ENCODE measurements at places on chromosomes 5 and 9.

GRCh38 chr5:87190687-87191086 lies 77.0 kb upstream of the RASA1 start:
- no peak for DNase-seq

DNA sequence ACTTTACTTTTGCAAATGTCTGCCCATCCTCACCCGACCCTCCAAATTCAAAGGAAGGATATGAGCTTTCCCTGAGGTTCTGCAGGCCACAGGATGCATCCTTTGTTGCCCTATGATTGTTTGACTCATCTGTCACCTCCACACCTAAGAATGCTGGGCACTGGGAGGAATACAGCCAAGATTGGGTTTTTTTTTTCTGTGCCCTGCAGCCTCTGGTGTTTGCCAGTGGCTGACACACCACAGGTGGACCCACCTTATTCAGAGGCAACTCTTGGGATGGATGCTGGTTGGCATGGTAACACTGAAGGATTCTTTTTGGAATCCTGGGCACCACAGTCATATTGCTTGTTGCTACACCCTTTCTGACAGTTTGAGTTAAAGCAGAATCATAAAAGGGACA lies 29.7 kb downstream of the C9orf152 start:
- no peak for DNase-seq

GRCh38 chr5:14142202-14142826 lies 828 bp upstream of the TRIO start:
- no peak for DNase-seq

DNA sequence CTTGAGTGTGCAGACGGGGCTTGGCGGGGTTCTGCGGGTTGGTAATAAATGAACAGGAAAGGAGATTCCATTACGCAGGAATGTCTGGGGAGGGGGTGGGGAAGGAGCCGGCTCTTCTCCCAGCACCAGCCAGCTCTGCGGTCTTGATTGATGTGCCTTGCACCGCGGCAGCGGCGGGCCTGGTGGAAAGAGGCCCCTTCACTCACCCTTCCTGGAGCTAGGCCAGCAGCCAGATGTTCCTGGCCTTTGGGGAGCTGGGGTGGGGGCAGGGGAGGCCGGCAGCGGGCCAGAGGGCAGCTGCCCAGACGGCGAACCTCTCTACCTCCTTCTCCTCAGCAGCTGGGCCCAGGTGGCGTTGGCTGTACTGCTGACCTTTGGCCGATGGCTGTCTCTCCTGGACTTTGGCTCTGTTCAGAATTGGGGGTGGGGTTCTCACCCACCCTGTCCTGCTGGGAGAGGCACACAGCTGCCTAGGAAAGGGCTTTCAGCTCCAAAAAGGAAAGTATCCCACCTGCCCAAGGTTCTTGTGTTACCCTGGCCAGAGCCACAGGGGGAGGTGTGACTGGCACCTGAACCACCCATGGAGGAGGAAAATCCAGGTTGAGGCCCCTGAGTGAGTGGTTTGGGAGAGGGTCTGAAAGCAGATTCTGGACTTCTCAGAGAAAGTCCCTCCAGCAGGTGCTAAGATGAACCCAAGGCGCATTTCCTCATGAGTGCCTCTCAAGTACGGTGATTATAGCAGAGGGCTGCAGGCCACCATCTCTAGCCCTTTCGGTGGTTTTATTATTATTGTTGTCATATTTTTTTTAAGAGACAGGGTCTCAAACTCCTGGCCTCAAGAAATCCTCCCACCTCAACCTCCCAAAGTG lies 58.0 kb upstream of the SYNPO start:
- DNase-seq: no peak

GRCh38 chr9:74496406-74496805 lies 729 bp upstream of the RORB start:
- no peak for DNase-seq

DNA sequence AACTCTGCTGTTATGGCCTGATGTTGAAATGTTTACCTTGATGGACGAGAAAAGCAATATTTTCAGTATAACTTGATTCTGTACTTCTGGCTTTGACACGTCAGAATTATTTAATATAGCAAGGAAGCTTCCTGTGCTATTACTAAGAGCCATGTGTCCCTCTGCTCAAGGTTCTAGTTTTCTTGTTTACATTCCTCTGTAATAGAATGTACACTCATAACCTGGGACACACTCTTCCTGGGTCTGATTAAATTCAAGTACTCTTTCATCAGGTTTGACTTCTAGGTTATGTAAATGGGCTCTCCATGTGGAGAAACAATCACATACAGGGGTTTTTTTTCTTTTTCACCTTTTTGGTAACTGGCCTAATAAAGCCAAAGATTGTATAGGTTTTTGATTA lies 33.1 kb downstream of the GTF3C4 start:
- DNase-seq: no peak

DNA sequence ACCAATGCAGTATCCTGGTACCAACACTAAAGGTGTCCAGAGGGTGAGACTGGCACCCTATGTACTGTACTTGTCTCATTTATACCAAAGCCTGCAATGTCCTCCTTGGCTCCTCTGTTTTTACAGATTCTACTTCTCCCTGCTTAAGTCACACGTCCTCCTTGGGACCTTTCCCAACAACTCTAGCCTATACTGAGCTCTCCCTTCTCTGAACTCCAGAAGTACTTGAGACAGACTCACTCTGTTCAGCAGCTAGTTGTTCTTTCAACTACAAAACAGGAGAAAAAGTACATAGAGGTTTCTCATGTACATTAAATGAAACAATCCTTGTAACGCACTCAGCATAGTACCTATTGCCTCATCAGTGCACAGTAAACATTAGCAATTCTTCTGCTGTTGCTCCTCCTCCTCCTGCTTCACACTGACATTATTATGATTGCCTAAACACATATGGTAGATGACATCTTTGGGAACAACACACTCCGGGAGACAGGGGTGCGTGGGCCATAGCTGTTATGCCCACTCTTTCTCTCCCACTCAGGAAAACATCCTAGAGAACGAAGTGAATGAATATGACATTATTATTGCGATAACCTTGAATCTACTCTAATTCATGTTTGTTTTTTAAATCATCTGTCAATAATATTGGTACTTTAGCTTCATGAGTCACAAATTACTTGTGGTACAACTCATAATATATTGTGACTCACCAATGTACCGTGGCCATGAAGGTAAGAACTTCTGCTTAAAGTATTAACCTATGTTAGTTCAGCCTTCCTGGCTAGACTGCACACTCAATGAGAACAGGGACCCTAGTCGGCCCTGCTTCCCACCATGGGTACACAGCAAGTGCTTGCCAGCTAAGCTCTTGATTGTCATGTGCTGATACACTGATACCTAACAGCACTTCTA lies 180.3 kb upstream of the ADRA1B start:
- DNase-seq: no peak

DNA sequence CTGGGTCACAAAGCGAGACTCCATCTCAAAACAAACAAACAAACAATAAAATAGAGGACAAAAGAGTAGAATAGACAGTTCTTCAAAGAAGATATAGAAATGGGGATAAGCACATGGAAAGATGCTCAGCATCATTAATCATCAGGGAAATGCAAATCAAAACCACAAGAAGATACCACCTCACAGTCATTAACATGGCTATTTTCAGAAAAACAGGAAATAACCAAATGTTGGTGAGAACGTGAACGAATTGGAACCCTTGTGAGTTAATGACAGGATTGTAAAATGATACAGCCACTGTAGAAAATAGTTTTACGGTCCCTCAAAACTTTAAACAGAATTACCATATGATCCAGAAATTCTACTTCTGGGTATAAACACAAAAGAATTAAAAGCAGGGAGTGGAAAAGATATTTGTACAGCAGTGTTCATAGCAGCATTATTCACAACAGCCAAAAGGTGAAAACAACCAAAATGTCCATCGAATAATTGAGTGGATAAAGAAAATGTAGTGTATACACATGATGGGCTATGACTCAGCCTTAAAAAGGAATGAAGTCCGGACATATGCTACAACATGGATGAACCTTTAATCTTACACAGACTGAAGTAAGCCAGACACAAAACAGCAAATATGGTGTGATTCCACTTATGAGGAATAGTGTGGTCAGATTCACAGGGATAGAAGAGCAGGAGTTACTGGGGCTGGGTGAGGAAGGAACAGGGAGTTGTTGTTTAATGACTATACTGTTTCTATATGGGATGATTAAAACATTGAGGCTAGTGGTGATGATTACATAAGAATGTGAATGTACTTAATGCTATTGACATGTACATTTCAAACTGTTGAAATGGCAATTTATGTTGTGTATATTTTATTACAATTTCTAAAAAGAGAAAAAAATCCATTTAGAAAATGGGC lies 19.7 kb downstream of the OR2V2 start:
- no peak for DNase-seq

GRCh38 chr9:124284940-124285441 lies 27.2 kb downstream of the NEK6 start:
- no peak for DNase-seq

GRCh38 chr9:129777769-129778130 lies 24.9 kb upstream of the PTGES start:
- no peak for DNase-seq

DNA sequence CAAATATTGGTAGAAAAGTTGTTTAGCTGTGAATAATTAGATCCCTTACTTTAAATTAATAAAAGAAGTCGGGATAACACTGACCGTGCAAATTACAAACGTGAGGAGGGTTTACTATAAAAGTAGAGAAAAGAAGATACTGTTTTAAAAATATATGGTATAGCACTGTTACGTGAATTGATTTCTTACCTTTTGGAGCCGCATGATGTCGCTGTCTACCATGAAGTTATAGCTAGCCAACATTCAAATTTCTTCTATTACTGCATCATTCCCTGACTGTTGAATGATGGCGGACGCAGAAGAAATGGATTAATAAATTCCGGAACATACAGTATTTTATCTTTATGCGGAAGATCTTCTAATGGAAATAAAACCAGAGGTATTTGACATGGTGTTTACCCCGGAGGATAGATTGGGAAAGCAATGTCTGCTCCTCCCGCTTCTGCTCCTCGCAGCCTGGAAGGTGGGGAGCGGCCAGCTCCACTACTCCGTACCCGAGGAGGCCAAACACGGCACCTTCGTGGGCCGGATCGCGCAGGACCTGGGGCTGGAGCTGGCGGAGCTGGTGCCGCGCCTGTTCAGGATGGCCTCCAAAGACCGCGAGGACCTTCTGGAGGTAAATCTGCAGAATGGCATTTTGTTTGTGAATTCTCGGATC lies at the start of gene PCDHA6:
PCDHA6 (plus strand) TSS at position 257 of the 658 bp plus-strand sequence; CDS start at position 389, 132 bp downstream.
- DNase-seq: no peak

DNA sequence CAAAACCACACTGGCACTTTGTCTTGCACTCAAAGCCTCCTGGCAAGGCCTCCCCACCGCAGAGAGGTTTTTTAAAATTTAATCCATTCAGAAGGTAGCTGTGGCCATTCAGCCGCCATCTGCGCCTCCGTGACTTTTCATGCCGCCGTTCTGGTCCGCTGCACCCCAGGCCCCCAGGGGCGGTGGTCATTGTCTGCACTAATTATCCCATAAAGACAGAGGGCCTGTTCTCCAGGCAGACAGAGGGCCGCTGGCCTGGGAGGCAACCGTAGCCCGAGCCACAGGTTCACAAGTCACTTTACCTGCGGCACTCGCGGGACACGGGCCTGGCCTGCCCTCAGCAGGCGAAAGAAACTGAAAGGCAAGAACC lies 49.4 kb downstream of the EXD3 start:
- DNase-seq: no peak

- DNase-seq: no peak
These were observed 94.4 kb upstream of the BASP1 start for GRCh38 chr5:17123010-17123409.

DNA sequence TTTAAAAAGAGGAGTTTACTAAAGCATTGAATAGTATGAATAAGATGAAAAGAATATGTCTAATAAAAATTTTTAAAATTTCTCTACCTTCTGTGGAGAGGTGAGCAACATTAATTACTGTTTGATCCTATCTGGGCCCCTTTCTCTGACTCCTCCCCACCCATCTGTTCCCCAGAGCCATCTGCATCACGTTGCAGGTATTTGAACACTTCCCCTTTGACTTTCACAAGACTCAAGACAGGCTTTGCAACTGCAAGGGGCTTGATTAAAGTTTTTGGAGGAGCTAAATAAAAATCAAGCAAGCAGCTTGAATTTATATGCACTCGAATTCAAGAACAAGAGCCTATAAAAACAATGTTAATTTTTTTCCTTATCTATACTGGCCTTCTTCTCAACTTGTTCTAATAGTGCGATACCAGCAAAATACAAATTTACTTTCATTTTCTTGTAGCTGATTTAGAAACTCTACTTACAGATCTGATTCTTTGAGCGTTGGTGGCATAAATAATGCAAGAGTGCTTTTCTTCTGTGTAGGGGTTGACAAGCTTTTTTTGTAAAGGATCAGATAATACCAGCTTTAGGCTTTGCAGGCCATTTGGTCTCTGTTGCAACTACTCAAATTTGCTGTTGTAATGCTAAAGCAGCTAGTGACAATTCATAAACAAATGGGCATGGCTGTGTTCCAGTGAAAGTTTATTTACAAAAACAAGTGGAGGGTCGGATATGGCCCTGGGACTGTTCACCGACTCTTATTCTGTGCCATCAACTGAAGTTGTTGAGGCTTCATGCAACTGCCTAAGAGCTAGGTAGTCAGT lies 21.2 kb downstream of the TXNDC8 start:
- DNase-seq: no peak

DNA sequence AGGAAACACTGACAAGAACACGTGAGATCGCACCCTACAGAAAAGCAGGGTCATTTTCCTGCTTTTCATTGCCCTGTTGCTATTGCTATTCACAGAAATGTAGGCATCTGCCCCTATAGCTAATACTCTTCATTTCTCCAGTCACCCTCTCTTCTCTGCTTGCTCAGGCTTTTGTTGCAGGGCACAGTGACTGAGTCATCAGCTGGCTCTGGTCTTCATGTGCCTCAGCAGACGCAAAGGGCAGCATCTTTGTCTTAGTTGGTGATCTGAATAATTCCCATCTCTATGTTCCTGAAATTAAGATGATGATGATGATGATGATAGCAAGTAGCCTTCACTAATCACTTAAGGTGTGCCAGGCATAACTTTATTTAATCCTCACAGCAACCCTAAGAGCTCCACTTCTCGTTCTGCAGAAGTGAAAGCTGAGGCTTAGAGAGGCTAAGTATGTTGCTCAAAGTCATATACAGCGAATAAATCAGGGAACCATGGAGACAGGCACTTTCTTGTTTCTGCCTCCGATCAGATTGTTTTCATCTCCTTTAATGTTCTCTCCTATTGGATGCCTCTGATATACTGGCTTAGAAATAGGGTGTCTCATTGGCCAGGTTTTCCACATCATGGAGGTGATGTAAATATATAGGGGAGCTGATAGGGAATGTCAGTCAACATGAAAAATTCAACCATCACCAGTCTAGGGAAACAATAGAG lies 133.0 kb upstream of the STK32A start:
- DNase-seq: no peak

GRCh38 chr9:68914751-68915150 lies 99.2 kb downstream of the PRKACG start:
- no peak for DNase-seq

GRCh38 chr5:68384936-68385594 lies 169.5 kb downstream of the PIK3R1 start:
- DNase-seq: no peak

GRCh38 chr5:170896779-170897178 lies 35.0 kb downstream of the RANBP17 start:
- DNase-seq: no peak

DNA sequence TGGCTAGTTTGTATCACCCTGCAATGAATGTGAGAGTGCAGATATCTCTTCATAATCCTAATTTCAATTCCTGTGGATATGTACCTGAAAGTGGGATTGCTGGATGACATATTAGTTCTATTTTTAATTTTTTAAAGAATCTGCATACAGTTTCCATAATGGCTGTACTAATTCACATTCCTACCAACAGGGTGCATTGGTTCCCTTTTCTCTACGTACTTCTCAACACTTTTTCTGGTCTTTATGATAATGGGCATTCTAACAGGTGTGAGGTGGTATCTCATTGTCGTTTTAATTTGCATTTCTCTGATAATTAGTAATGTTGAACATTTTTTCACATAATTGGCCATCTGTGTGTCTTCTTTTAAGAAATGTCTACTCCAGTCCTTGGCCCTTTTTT lies 927.5 kb downstream of the DTWD2 start:
- no peak for DNase-seq
